ENCODE measurements at places on chromosomes 2 and 18.

- no peak for DNase-seq
Observed at GRCh38 chr2:59288771-59289170, 1047.6 kb upstream of the FANCL start.

DNA sequence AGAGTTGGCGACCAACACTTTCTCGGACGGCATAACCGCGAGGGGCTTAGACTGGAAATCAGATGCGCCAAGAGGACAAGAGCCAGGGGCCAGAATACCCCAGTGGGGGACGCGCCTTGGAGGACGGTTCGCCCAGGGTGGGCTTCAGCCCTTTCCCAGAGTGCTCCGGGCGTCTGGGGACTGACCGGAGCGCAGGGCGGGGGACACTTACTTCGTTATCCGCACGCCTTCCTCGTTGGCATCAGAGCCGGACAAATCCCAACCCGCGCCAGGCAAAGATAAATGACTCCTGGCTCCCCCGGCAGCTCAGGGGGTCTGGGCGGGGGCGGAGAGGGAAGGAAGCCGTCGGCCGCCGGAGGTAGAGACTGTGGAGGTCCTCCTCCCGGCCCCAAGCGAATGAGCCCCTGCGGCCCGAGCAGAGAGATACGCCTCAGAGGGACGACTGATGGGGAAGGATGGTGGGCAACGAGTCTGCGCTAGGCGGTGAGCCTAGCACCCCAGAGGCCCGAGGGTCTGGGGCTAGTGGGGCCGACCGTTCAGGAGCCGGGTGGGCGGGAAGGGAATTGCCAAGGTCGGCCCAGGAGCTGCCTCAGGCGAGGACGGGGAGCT is 4.7 kb upstream of the SATB2 start:
- DNase-seq = no peak

DNA sequence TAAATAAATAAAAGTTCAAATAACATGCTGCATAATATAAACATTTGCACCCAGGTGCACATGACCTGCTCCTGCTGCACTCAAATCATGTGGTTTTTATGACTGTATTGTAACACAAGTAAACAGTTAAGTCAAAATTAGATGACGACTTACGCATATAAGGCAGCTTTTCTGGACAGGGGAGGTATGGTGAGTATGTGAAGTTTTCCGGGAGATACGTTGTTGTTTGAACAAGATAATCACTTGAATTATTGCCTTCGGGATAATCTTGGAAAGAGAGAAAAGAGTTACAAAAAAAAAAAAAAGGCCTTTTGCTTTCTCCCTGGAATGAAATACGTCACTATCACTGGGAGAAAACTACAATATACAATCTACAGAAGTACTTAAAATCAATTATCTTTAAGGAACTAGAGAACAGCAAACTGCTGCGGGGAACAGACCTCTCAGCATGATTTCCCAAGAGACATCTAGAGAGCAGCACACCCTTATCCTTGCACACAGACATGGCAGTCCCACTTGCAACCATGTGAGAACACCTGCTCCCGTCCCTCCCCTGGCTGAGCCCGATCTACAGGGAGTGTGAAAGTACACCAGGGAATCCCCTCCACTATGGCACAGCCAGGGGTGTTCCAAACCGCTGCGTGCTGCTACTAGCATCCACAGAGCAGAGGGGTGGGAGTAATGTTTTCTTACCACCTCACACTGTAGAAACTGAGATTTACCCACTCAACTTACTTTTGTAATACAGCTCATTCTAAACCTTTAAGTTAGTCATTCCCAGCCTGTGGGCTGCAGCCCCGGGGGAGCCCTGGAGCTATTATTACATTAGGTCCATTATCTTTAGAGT is 26.3 kb downstream of the B4GALT6 start:
- DNase-seq = no peak

GRCh38 chr2:189797902-189798301 is 13.7 kb downstream of the PMS1 start:
- no peak for DNase-seq

- DNase-seq = no peak
Observed at GRCh38 chr2:31710121-31710520, 129.4 kb upstream of the SRD5A2 start.

DNA sequence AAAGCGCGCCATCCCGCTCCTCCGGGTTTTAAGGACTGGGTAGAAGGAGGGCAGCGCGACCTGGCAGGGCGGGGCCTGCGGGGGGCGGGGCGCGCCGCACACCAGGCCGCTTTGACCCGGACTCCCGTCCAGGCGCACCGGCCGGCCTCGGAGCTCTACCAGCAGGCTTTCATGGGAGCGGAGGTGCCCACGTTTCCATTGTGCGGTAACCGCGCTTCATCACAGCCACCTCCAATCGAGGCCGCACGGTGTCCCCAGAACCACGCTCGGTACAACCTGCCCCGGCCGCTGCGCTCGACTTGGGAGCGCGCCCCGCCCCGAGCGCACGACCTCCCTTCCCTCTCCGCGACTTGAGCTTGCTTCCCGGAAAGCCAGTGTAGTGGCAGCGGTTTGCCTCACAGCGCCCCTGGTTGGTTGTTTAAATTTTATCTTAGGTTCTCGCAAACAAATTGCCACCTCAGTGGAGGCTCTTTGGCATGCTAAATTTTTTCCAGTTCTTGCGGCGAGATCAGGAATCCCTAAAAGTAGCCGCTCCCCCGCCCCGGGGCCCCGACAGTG is 280 bp upstream of the CYP1B1 start:
- peak; percentile 94 for DNase-seq
